Activated effector memory CD4-positive, alpha-beta T cell treated with anti-CD3 and anti-CD28 coated beads, Interleukin-2, amount 50 U/mL, for 16 hours (primary cell): ENCODE measurements at places on chromosomes 4 and X.

DNA sequence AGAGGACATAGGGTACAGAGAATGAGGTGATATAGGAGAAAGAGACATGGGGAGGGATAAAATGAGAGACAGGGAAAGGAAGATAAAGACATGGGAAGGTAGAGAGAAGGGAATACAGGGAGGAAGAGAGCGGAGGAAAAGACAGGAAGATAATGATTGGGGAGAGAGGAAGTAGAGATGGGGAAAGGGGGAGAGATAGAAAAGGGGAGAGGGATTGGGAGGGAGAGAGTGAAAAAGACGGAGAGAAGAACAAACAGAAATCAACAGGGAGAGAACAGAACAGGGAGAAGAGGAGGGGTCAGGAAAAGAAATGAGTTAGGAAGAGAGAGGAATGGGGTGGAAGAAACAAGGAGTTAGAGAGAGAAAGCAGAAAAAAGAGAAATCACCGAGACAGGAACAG lies 4.6 kb downstream of the GRIPAP1 start:
- DNase-seq: no peak

DNA sequence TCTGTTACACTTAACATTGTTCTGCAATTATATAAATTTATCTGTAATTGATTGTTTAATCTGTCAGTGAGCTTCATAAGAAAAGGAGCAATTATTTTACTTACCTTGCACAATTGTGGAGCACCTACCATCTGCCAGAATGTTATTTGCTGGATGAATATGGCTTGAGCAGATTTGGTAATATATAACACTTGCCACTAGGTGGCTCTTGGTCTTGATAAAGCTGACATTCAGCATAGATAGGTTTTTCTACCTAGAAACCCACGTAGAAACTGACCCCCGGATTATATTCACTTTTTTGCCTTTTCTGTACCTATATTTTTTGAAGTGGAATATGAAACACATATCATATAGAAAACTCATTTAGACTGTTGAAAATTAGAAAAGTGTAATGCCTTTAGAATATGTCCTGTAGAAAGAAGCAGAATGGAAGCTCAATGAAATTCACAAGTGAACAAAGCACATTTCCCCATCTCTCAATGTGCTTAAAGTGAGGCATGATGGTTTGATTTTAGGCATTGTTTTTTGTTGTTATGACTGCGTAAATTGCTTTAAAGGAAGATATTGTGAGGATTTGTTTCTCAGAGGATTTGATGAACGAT lies 9.5 kb downstream of the RBPJ start:
- DNase-seq: no peak

DNA sequence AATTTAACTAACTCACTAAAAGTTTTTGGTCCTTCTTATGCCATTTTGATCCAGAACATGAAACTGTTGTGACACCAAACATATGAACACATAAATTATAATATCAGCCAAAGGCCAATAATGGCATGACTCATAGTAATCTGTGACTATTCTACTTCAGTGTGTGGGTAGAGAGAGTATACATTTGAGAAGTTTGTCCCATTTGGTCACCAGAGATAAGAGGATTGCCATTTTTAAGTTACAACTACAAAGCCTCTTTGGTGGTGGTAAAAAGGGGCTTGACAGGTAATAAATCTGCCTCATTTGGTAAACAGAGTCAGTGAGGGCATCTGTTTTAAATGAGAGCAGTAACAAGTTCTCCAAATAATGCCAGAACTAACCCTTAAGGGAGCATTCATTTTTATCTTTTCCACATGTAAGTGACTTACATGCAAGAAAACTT lies 117.9 kb downstream of the TBC1D19 start:
- no peak for DNase-seq

DNA sequence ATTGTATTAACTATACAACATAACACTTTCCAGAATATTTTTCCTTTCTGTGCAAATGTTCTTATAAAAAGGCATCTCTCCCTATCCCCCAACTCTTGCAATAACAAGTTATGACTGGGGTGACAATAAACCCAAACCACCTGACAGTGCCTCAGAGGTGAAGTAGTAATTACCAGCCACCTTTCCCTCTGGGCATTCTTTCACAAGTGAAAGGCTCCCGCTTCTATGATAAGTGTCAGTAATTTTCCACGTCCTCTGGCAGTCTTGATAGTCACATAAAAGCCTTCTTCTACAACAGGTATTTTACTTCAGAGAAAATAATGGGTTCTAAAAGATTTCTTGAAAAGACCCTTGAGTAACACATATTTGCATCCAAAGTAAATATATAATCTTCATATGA lies 82.7 kb downstream of the MANBA start:
- DNase-seq: no peak

DNA sequence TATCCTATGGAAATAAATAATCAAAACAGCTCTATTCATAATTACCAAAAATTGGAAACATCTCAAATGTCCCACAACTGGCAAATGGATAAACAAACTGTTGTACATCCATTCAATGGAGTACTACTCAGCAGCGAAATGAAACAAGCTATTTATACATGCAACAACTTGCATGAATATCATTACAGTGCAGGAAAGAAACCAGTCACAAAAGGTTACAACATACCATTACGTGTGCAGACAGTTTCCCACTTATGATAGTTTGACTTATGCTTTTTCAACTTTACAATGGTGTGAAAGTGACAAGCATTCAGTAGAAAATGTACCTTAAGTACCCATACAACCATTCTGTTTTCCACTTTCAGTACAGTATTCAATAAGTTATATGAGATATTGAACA lies 82.3 kb downstream of the NEK1 start:
- DNase-seq: no peak

DNA sequence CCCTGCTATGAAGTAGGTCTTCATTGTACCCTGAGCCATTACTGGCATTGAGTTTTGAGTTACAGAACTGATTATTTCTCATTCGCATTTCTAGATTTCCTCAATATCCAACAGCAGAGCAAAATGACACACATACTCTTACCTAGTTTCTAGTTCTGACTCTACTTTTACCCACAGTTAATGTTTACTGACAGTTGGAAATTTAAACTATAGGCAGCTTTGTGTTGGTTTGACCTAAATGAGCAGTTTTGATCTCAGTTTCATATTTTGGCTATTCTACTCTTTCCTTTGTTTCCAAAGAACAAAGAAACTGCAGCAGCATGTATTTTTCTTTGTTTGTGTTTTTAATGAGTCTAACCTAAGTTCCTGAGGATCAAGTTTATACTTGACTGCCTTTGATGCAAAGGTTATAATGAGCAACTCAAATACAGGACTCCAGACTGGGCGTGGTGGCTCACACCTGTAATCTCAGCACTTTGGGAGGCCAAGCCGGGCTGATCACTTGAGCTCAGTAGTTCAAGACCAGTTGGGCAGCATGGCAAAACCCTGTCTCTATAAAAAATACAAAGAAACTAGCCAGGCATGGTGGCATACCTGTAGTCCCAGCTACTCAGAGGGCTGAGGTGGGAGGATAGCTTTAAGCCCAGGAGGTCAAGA lies 30.4 kb downstream of the TXK start:
- DNase-seq: no peak

- no peak for DNase-seq
Measured at GRCh38 chr4:95533254-95533653, 15.5 kb downstream of the UNC5C start.

DNA sequence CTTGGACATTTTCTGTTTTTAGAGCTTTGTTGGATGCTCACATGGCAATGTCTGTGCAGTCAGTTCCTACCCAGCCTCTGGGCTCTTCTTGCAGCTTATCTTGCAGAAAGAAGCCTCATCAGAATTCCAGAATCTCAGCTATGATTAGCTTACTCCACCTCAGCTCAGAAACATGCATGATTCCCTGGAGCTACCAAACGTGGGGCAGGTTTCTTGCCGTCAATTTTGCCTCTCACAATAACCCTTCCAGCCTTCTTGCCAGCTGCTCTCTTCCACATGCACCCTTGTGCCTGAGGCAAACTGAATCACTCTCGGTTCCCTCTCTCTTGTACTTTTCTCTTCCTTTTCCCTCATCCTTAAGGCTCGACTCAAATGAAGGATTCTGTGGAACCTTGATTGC lies 141.4 kb downstream of the PTTG2 start:
- no peak for DNase-seq

GRCh38 chr4:74006009-74006476 lies 7.6 kb upstream of the CXCL5 start:
- DNase-seq: no peak

DNA sequence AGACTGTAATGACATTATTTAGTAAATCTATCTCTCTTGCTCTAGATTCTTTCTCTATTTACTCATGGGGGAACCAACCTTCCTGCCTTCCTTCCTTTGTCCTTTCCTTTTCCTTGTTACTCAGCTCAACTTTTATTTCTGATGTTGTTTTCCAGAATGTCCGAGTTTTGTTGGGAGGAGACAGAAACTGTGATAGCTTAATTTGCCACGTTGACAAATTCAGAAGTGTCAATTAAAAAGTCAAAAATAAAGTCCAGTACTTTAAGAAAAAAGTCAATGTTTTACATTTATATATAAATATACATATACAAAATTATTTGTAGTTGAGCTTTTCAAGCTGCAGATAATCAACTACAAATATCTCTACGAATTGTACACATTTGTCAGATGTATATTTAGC lies 1187.7 kb downstream of the ADGRL3 start:
- no peak for DNase-seq

GRCh38 chr4:6941796-6942195 lies 32.2 kb downstream of the TBC1D14 start:
- no peak for DNase-seq

- no peak for DNase-seq
Measured at GRCh38 chr4:42404001-42404400, 6.7 kb downstream of the SHISA3 start.

DNA sequence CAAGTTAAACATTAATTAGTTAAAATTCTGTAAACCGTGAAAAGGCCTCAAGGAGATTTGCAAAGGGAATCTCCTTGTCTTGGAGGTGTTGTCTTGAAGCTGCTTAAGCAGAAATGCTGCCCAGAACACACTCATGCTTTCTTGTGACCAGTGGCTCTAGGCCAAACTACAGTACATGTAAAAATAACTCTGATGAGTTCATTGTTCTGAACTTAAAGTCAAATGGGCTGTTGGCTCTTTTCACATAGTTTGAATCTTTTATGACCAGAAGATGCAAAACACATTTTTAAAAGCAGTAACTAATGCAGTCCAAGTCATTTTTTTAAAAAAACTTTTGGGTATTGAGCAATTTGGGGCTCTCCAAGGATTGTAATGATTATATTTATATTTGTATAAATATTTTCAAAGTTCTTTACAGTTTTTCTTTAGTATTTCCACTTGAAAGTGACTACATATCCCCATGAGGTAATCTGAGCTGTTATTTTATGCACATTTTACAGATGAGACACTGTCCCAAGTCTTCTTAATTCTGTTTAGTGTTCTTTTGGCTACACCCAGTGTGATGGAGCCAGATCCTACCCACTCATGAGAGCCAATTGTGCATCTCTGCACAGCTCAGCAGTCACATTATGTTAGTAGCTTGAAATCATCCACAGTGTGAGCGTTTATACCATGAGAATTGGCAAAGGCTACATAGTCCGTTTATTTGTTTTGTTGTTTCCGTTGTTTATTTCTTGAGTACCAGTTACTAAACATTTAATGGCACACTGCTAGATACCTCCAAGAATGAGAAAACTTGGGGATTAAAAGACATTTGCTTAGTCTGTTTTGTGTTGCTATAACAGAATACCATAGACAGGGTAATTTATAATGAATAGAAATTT lies 112.8 kb upstream of the ATXN3L start:
- no peak for DNase-seq

DNA sequence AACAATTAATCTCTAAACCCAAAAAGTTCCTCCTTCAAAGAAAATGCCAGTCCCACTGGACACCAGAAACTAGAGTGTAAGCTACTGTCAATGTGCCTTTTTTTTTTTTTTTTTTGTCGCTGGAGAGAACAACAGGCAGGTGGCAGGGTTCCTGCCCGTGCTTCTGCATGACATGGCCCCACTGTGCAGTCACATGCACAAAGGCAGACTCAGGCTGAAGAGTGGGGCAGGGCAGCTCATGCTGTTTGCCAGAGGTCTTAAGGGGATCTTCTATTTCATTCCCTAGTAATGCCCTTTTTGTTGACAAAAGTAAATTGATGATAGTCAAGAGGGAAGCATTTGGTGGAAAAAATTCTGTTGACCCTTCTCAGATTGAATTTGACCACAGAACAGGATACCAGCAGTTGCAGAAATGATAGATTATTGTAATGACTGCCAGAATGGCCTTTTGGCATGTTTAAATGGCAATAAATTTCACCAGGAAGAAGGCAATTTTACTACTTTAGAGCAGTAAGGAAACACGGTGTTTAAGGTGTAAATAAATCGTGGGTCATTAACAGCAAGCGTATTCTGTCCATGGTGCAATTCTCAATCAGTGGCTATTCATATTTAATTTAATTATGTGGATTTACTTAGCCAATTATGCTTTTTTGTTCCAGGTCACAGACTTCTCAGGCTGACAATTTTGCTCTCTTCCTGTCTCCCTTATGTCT lies 80.9 kb downstream of the NKX6-1 start:
- no peak for DNase-seq

GRCh38 chrX:104329731-104330130 lies 75.0 kb upstream of the ESX1 start:
- no peak for DNase-seq

- no peak for DNase-seq
Measured at GRCh38 chr4:119540249-119540648, 88.4 kb downstream of the PDE5A start.

DNA sequence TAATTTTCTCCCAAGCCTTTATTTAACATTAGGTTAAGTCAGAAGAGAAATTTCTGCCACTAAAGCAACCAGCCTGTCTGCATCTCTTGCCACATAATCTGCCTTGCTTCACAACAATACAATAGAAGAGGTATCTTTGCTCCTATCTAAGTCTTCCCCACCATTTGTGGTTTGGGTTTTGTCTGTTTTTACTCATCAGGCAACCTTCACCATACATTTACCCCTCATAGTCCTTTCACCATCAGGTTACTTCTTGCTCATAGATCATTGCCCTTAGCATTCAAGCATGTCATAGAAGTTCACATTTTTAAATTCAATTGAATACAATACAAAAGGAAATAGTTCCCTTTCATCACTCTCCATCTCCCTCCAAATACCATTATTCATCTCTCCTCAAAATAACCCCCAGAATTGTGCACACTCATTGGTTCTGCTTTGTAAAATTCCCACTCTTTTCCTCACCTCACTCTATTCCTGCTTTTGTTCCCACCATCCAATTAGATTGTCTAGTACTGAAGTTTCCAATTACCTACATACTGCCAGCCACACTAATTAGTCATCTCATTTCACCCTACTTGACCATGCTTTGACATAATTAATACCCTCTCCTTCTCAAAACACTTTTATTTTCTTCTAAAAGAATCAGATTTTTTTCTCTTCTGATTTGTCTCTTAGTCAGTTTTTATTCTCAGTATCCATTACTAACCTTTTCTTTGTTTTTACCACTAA lies 1957.0 kb upstream of the AGA start:
- no peak for DNase-seq

DNA sequence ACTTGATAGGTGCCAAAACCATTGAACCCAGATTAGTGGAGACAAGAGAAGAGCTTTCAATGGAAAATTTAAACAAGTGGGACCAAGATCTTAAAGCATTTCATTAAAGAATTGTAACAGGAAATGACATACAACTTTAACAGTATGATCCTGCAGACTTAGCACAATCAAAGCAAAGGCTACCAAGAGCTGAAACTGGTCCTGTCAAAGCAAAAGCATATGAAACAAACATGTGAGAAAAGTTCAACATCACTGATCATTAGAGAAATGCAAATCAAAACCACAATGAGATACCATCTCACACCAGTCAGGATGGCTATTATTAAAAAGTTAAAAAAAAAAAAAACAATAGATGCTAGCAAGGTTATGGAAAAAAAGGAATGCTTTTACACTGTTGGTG lies 425.6 kb downstream of the IL1RAPL1 start:
- DNase-seq: no peak

- no peak for DNase-seq
Measured at GRCh38 chr4:52059372-52059771, 8.3 kb downstream of the SPATA18 start.
